Thyroid gland (tissue), 4 donors: ENCODE measurements at places on chromosomes 3 and 15. TPM values are rescaled to one million over a fixed set of nuclear protein-coding genes. Genes with fewer than 3 reads are reported as not detected.
A peak's percentile ranks its signal among the peaks of the same experiment; 100 is the strongest.

Gene BSN
- total RNA-seq, result 1.8 TPM

- no peak for DNase-seq
These were observed 8.9 kb downstream of the GORASP1 start for GRCh38 chr3:39098473-39099000.

DNA sequence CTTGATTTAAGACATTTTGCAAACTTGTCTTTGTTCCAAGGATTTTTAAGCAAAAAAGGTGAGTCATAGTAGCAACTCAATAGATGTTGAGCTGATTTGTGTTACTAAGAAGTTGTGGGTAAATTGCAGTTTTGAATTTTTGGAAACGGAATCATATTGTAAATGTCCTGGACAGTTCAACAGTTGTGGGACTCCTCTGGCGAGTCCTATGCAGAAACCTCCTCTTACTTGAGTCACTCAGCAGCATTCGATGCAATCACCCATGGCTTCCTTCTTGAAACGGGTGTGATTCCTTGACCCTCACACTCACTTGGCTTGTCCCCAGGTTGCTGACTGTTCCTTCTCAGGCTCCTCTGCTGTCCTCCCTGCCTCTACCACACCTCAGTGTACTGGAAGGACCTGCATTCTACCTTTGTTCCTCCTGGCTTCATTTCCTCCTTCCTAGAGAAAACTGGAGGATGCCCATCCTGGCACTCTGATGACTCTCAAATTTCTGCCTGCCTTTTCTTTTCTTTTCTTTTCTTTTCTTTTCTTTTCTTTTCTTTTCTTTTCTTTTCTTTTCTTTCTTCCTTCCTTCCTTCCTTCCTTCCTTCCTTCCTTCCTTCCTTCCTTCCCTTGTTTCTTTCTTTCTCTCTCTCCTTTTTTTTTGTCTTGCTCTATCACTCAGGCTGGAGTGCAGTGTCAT lies 52.8 kb upstream of the DGKG start:
- DNase-seq, result peak; percentile 83

DNA sequence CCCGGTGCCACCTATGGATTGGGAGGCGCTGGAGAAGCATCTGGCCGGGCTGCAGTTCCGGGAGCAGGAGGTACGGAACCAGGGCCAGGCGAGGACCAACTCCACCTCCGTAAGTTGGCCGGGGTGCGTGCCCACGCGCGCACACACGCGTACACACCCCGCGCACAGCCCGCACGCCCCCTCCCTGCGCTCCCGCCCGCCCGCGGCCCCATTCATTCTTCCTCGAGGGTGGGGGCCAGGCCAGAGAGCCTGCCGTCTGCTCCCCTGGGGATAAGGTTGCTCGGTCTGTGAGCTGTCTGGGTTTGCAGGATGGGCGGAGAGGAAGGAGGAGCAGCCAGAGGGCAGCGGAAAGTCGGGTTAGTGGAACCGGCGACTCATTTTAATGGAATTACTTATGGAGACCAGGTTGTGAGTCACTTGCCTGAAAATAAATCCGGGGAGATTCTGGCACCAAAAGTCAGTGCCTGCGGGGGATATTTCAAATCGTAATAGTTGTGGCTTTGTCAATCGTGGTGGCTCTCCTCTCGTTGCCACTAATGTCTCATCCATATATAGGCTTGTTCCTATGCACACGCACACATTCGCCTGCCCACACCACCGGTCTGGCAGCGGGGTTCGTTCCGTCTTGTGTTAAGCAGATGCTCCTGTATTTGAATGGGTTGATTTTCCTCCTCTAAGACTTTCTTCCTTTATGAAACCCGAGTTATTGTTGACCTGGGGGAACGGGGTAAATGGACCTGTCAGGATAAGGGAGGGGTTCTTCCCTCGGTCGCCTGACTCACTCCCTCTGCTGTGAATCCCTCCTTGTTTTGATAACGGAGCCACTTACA lies 223.4 kb upstream of the IL12A start:
- peak; percentile 50 for DNase-seq

- no peak for DNase-seq
These were observed 459.4 kb upstream of the PROK2 start for GRCh38 chr3:72244396-72244795.

- DNase-seq, result no peak
These were observed 22.4 kb downstream of the PTH1R start for GRCh38 chr3:46900007-46900292.

GRCh38 chr3:195286115-195286872 lies 15.3 kb upstream of the XXYLT1 start:
- no peak for DNase-seq

DNA sequence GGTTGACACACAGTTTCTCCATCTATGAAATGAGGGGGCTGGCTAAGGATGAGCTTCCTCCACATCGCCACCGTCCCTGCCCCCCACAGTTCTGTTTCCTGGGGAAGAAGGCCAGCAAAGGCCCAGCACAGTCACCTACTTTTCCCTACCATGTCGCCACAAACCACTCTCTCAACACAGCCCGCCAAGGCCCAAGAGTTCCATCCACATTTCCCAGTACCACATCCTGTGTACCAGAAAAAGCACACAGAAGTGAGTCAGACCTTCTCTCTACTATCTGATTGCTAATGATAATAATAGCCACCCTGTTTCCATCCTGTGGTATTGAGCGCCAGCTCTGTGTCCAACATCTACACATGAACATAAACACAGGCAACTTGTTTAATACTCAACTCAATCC lies 30.3 kb upstream of the C15orf39 start:
- no peak for DNase-seq

Gene P3H2
- total RNA-seq, result 20.2 TPM

DNA sequence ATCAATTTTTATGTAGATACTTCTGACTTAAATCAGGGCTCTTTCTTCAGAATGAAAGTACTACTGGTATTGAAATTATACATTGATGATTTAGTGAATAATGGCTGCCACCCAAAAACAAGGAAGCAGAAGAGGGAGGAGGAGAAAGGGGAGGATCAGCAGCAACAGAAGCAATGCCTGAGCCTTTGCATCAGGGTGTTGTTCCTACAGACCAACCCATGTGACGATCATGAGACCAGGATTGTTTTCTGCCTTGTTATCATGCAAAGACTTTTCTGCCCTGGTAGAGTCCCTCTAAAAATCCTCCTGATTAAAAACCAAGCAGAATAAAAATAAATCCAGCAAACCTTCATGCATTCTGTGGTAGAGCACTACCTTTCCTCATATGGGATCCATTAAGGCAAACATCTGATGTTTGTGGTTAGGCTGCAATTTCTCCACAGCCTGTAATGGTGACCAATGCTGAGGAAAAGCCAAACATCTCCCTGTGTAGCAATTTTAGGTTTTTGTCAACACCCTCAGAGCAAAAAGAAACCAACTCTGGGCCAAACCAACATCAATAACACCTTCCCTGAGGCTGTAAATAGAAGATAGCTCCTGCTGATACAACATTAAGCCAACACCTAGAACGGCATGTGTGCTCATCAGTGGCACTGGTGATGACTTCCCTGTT lies 191.7 kb downstream of the ATP8B4 start:
- DNase-seq, result no peak

Gene HRH1
- 2.6 TPM for total RNA-seq

GRCh38 chr3:136141291-136141785 lies 54.8 kb downstream of the MSL2 start:
- no peak for DNase-seq

Gene GOLGA8T
- total RNA-seq, result not detected

- DNase-seq, result no peak
These were observed 120.8 kb upstream of the MCTP2 start for GRCh38 chr15:94110476-94111130.

Gene NR2E3
- 0.54 TPM for total RNA-seq

- no peak for DNase-seq
These were observed 13.4 kb downstream of the RIOX2 start for GRCh38 chr3:97958796-97959195.

Gene FEZF2
- total RNA-seq, result not detected

DNA sequence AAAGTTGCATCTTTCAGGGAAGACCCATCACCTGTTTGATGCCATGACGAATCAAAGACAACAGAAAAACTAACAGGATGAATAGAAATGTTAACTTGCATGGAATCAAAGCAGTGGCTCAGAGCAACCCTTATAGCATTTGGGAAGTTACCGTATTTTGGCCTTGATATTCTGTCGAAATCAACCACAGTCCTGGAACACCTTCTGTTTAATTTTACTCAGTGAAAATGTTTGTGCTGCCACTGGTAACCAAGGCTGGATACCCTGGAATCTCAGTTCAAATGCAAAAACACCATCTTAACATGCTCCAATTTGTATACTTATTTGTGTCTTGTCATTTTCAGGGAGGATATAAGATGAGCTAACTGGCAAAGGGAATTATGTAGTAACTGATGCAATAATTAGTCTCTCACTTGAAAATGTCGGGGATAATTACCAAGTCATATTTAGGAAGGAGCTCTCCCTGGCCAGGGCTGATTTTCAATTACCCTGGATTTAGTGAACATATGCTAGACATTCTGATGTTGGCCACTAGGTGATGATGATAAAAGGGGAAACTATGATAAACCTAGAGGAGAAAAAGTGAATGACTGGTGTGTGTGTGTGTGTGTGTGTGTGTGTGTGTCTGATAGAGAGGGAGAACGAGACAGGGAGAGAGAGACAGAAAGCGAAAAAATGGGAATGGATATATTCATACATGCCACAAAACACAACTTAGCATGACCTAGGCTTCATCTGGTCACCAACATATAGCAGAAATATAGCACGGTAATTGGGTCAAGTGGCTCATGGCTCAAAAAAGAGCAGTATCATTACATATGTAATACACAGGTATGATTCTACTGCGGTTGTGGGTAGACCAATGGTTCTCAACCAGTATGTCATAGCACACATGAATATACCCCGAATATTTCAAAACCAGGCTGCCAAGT lies 19.0 kb upstream of the PRICKLE2 start:
- no peak for DNase-seq

DNA sequence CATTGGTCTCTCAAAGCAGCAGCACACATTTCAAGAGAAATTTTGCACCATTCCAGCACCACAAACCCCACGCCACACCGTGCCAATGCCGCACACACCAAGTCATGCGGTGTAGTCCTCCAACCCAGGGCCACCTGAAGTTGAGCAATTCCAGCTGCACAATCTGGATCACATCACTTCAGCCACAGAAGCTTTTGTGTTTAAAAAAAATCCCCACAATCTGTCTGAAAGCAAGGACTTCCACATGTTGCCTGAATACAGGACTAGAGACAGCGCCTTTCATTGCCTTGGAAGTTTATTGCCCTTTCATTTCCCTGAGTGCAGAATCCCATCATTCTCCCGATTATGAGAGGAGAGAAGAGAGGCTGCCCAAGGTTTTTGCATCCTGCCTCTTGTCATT lies 175.6 kb upstream of the BCL6 start:
- DNase-seq, result no peak

DNA sequence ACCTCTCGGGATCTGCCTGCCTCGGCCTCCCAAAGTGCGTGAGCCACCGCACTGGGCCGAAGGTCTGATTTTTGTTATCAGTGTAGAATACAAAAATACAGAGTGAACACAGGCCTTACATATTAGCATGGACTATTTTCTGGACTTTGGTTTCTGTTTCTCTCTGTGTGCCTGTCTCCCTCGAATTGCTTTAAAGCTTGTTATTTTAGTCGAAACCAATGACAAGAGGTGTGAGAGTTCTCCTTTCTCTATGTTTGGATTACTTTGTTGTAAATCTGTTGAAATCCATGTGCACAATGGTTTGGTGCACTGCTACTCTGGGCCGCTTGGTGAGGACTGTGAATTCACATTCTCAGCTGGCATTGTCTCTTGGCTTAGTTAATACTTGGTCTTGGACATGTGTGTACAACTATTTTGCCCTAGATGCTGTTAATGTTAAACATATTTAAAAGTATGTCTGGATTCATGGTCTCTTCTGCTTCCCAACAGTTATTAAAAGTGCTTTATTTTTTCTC lies 23.9 kb downstream of the MED12L start:
- DNase-seq, result peak; percentile 33

DNA sequence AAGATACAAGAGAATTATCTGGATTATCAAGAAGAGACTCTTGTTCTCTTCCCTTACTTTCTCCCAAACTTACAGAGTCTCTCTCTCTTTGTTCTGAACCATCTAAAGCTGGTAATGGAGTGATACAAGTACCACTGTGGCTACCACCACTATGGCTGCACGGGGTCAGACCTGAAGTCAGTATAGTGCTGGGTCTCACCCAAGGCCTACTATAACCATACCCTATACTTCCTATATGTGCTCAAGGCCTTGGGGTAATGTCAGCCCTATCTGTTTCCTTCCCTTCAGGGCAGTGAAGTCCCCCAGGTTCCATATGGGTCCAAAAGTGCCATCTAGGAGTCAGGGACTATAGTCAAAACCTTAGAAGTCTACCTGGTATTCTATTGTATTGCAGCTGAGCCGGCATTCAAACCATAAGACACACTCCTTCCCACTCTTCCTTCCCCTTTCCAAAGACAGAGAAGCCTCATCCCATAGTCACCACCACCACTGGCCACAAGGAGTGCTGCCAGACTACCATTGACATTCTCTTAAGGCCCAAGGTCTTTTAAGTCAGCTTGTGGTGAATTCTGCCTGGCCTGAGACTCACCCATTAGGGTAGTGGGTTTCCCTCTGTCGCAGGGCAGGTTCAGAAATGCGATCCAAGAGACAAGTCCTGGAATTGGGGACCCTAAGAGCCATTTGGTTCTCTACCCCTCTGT lies 615.0 kb upstream of the NECTIN3 start:
- DNase-seq, result no peak

DNA sequence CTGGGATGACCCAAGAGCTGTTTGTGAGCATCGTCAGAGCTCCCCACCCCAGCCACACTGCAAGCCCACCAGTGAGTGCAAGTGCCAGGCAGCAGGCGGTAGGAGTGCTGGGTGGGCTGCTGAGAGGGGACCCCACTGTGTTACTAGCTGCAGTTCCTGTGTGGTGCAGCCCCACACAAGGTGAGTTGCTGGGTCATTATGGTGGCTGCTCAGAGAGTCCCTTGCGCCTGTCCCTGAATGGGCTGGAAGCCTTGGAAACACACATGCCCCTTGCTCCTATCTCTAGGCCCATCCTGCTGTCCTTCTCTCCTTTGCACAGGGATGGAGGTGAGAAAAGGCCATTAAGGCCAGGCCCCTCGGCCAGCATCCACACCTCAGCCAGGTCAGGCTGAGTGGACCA lies 83.7 kb downstream of the SEC22A start:
- DNase-seq, result no peak

Gene TRPM1
- total RNA-seq, result not detected

DNA sequence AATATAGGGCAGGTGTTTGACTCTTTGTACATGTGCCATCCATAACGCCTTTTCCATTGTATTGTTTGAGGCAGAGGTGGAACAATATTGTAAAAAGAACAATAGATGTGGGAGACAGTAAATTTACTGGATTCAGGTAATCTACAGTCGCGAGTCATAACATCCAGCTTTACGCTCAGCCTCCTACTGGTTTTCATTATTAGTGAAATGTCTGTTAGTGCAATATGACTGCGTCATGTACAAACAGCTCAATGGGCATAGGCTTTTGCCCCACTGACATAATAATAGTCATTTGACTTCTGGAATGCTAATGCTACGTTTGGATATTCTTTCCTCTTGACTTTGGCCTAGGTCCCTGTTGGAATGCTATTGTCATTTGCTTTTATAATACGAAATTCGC lies 9.5 kb downstream of the CACNA2D3 start:
- no peak for DNase-seq

GRCh38 chr3:8311321-8311720 lies 190.3 kb upstream of the LMCD1 start:
- no peak for DNase-seq

Gene MRPL46
- total RNA-seq, result 28.2 TPM

- DNase-seq, result no peak
These were observed 470.9 kb upstream of the TPRG1 start for GRCh38 chr3:188700918-188701317.
